NCI-H2081 (cell line): ENCODE measurements at places on chromosomes 4 and X.

DNA sequence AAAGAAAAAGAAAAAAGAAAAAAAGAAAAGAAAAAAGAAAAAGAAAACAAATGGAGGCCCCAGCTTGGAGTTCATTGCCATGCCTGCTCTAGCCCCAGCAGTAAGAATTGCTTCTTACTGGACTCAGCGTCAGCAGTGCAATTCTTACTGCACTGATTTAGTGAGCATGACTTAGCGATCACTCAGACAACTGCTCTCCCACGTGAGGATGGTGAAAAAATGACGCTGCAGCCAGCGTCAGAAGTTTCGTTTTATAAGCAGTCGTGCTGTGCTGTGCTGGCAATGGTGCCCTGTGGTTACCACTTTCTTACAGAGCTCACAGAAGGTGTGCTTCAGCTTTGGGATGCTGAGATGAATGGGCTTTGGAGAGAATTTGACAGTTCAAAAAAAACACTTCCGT is 68.3 kb upstream of the DDX3X start:
- no peak for DNase-seq

DNA sequence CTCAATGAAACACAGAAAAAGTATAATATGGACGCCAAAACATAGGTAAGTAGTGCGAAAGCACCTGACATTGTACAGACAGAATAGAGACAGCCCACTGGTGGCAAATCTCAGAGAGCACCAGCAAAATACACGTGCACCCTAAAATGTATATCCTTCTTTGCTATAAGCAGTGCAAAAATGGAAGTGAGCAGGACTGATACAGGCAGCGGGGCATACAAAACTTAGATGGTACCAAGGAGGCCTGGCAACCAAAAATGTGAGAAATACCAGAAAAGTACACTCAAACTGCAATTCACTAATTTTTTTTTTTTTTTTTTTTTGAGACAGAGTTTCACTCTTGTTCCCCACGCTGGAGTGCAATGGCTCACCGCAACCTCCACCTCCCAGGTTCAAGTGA is 63.9 kb downstream of the EIF4E start:
- DNase-seq, result no peak

DNA sequence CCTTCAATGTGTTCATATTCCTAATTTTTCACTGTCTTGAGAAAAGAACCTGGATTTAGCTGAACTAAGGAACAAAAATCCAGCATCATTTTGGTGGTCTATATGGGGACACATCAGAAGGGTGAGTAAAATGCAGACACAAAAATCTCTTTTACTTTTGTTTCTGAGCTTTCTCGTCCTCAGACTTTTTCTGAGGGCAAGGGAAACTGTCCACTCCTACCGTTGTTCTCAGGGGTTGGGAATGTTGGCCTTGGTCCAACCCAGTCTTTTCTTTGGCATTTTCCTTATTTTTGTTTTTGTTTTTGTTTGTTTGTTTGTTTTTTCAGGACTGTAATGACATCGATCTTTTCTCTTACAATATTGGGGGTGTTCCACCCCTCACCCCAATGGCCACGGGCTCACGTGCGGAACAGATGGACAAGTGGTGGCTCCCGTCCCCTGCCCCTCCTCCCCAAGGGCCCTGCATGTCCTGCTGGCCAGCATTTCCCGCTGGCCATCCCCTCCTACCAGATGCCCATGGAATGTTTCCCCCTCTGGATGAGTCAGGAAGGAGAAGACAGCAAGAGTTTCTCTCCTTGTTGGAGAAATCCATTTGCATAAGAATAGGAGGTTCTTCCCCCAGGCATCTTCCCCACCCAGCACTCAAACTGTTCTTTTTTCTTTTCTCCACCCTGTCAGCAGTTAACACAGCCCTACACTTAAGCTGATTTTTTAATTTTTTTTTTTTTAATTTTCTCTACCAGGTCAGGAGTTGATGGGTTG is 305.4 kb upstream of the NDST4 start:
- DNase-seq, result no peak

DNA sequence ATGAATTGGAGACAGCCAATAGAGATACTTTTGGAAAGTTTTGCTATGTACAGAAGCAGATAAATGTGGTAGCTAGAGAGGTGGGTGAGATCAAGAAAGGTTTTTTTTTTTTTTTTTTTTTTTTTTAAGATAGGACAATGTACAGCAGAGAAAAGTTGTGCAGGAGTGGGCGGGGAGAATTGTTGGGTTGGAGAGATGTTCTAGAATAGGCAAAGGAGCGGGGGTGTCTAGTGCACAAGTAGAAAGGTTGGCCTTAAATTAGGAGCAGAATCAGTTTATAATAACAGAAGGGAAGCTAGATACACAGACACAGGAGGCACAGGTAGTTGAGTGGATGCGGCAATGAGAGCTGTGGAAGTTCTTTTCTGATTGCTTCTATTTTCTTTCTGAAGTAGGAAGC is 66.2 kb upstream of the PGK1 start:
- DNase-seq, result no peak

DNA sequence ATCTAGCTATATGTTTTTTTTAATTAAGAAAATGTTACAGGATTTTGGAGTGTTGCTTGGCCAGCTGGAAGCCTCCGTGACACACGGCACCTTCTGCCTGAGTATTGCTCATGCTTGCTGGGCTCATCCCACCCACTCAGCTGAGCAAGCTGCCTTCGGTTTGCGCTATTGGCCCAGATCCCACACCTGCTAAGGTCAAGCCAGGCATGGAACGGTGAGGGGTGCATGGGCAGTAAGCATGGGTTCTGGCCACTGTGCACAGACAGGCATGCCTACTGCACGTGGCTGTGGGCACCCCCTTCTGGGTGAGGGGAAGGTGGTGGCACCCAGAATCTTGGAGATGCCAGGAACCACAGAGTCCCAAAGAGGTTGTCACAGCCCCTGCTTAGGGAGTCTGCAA is 1178.4 kb upstream of the PCDH7 start:
- no peak for DNase-seq

GRCh38 chrX:102835504-102836146 is 101.4 kb upstream of the RAB40AL start:
- DNase-seq, result no peak

DNA sequence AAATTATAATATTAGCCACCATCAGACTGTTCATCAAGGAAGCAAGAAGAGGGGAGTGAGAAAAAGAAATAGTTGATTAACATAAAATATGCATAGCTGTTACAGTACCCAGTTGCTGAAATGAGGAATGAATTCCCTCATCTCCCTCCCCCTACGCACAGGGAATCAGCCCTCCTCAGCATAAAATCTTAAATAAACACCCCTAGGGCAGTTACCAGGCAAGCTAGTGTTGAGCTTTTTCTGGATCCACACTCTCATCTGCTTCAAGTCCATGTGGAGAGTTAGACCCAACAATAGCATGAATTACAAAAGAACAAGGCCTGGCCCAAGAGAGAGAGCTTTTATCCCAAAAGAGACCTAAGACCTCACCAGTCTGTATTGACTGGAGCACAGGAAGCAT is 19.0 kb upstream of the SYTL4 start:
- no peak for DNase-seq

- DNase-seq, result no peak
Measured at GRCh38 chr4:174538123-174538875, 16.0 kb upstream of the HPGD start.

DNA sequence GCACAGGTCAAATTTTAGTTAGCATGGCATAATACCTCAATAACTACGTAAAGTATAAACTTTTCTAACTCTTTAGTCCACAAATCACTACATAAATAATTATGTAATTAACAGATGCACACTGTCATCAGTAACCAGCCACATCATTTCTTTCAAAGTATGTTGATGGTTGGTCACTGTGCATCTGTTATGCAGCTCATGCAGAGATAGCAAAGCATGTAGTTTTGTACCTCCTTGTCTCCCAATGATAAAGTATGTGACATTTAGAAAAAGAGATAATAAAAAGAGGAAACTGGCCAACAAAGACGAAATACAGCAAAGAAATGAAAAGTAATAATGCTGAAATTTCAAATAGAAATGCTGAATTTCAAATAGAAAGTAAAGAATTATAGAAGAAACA is 2.9 kb downstream of the LAMTOR3 start:
- DNase-seq, result no peak

GRCh38 chr4:169051761-169052593 is 41.9 kb upstream of the CBR4 start:
- peak; percentile 27 for DNase-seq

DNA sequence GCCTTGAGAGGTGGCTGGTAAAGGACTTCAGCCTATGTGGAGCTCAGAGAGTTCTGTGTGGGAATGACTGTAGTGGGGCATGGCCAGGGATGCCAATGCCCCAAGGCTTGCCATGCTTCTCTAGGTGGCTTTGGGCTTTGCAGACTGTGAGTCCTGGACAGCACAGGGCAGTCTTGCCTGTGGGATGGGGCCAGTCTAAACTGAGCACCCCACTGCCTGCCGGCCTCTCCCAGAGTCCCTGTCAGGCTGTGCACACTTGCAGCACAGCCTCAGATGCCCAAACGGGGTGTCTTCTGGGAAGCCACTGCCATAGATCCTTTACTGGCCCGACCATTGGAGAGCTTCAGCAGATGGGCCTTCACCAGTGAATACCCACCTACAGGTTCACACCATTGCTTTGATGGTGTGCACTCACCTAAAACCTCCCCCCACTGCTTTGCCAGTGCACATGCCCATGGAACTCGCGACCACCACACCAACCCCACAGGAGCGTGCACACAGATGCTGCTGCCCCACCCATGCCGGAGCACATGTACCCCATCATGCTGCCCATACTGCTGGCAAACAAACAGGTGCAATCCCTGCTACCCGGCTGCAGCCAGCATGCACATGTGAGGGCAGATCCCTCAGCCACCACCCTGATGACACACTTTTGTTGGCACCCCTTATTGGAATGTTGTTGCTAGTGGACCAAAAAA is 97.3 kb upstream of the CNKSR2 start:
- no peak for DNase-seq

DNA sequence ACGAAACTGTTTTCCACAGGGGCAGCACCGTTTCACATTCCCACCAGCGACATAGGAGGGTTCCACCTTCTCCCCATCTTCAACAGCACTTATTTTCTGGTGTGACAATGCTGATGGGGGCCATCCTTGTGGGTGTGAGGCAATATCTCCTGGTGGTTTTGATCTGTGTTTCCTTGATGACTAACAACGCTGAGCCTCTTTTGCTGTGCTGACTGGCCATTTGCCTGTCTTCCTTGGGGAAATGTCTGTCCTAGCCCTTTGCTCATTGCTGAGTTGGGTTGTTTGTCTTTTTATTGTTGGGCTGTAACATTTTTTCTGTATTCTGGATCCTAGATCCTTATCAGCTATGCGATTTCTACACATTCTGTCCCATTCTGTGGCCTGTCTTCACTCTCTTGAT is 33.7 kb downstream of the ATP2B3 start:
- DNase-seq, result no peak

DNA sequence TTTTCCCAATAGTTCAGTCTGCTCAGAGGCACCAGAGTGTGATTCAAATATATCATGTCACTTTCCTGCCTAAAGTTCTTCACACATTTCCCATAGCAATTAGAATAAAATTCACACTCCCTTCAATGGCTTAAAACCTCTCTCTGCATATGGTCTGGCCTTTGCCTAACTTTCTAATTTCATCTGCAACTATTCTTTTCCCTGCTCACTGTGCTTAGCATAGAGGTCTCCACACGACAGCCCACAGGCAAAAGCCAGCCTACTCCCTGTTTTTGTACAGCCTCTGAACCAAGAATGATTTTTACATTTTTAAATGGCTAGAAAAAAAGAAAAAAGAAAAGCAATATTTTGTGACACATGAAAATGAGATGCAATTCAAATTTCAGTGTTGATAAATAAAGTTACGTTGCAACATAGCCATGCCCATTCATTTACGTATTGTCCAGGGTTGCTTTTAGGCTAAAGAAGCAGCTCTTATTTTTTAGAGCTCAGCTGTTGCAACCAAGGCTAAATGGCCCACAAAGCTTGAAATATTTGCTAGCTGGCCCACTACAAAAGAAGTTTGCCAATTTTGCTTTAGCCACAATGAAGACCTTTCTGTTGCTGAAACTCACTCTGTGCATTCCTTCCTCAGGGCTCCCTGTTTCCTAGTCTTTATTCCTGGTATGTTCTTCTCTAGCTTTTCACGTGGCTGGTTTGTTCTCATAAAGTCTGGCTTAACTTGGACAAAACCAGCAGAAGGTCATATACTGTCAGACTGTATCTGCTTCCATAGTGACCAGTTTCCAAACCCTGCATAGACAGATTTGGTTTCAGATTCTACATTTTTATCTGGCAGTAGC is 26.6 kb upstream of the IRF2 start:
- DNase-seq, result no peak

DNA sequence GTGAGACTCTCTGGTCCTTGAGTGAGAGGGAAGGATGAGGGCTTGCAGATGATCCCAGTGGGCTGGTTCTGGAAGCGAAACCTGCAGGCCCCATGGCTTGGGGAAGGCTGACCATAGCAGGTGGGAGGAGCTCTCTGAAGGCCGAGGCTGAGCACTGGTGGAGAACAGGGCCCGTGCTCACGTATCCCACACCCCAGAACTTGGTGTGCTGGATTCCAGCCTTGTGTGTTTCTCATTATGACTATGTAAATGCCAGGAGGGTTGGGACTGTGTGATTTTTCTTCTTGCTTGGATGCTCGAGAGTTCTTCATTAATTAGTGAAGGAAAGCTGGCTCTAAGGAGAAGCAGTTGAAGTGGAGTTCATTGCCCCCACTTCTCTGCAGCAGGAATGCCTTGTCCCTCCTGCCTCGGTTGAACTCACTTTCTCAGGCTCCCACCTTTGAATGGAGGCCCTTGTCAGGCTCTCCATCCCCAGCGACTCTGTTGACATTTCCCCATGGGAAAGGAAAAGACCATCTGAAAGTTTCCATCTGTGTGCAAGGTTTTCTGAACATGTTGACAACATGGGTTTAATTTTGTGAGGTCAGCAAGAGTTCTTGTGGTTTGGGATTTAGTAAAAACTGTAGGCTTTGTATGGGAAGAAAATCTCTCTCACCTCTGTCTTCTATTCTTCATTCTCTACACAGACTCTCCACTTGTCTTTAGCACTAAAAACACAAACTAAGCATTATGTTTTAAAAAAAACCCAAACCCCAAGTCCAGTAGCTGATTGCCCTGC is 57.7 kb downstream of the TBL1X start:
- no peak for DNase-seq

DNA sequence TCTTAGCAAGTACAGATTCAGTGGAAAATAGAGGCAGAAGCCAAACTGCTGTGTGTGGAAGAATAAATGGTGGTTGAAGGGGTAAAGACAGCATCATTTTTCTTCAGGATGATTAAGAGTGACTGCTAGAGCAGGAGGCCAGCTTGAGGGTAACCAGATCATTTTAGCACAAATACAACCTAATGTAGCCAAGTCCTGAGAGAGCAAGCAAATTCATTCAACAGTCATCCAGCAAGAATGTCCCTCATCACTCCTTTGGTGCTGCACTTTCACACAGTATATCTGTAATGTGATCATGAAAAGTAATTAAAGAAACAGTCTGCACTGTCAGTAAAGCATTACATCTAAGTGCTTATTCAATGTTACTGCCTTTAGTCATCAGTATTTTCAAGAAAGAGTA is 44.8 kb downstream of the NPFFR2 start:
- no peak for DNase-seq
